HCT116 (cell line): ENCODE measurements at places on chromosomes 6 and 20. TPM values are rescaled to one million over a fixed set of nuclear protein-coding genes. Genes with fewer than 3 reads are reported as not detected.

Gene CST4
- total RNA-seq = not detected

DNA sequence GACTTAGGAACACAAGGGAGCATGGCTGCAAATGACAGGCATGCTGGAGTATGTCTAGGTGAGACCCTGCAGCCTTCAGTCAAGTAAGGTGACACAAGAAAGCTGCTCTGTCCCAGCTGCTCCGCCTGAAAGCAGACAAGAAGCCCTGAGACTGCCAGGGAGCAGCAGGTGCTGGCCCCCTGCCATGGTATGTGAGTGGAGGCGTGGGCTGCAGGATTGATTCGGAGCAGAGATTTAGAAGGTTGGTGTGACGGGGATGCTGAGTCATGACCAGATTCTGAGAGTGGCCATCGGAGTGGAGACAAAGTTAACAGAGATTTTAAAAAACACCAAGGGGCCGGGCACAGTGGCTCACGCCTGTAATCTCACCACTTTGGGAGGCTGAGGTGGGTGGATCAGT lies 17.8 kb downstream of the LRP11 start:
- no peak overlapping the region for H3K4me3 ChIP-seq
- peak overlapping the region; percentile 44 for H3K27ac ChIP-seq
- H3K4me1 ChIP-seq = peaks cover 39% of the 10 kb centered on the region

- H3K27ac ChIP-seq = no peak overlapping the region
- no peak overlapping the region for H3K4me3 ChIP-seq
- no peaks in the 10 kb centered on the region for H3K36me3 ChIP-seq
- H3K27me3 ChIP-seq = no peaks in the 10 kb centered on the region
- no peak for DNase-seq
- H3K4me1 ChIP-seq = peaks cover 8% of the 10 kb centered on the region; the same call in 1 of the 2 replicates
Observed at GRCh38 chr6:20178327-20178726, 33.9 kb downstream of the MBOAT1 start.

DNA sequence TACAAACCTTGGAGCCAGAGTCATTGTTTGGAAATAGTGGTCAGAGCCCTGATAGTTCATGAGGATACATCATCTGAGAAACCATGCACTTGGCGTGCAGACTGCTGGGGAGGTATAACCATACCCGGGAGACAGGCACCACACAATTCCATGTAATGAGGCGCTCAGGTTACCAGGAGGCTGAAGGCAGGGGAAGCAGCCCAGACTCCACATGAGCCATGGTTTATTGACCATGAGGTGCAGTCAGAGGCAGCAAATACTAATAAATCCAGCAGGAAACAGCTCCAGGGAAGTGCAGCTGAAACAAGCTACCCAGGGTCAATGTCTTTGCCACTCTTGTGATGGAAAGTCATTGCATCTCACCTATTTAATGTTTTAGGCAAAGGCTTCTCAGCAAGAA lies 156.0 kb downstream of the TBC1D7 start:
- no peak for DNase-seq
- H3K27ac ChIP-seq = no peak overlapping the region
- H3K36me3 ChIP-seq = no peaks in the 10 kb centered on the region

DNA sequence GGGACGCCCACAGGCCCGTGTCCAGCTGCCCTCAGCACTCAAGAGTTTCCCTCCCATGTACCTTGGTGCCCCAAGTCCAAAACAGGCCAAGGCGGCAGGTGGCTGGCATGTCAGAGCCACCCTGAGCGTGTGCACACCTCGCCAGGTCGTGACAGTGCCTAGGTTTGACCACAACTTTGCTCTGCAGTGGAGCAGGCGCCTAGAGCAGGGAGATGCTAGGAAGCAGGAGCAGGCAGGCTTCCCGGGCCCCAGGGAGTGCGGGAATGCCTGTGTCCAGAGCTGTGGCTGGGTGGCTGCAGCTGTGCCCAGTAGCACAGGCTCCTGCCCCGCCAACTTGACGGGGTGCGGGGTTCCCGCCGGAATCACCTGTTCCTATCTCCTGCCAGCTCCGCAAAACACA lies 380.8 kb upstream of the IMPG1 start:
- H3K4me3 ChIP-seq = no peak overlapping the region
- H3K4me1 ChIP-seq = no peaks in the 10 kb centered on the region
- H3K27ac ChIP-seq = no peak overlapping the region
- no peaks in the 10 kb centered on the region for H3K36me3 ChIP-seq
- DNase-seq = no peak

DNA sequence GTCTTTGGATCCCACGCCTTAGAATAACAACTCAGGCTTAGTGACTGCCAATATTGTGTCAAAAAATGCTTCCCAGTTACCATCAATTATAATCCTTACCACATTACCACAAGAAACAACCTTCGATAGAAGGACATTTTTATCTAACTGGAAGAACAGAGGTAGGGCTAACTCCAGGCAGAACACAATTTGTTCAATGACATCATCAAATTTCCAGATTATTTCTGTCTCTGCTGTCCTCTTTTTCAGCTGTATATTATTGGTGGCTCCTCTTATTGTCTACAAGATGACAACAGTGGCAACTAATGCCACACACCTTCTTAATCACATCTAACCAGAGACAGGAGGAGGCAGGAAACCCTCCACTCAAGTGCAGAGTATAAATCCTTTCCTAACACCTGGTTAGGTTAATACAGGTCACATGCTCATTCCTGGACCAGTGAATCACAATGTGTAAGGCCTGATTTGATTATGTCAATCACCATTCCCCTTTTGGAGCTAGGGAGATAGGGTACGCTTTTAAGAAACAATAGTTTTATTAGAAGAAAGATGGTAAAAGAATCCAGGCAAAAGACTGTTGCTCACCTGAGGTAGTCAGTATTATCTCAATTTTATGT lies 18.0 kb downstream of the KHDC1L start:
- no peak overlapping the region for H3K27ac ChIP-seq
- H3K36me3 ChIP-seq = no peaks in the 10 kb centered on the region
- H3K4me3 ChIP-seq = no peak overlapping the region
- no peak for DNase-seq
- no peaks in the 10 kb centered on the region for H3K27me3 ChIP-seq

GRCh38 chr20:49979030-49979832 lies 3.5 kb upstream of the SNAI1 start:
- no peaks in the 10 kb centered on the region for H3K27me3 ChIP-seq
- peaks cover 36% of the 10 kb centered on the region for H3K4me1 ChIP-seq
- H3K4me3 ChIP-seq = no peak overlapping the region
- DNase-seq = peak; percentile 38

Gene ZC3H12D
- total RNA-seq = 0.30 TPM

DNA sequence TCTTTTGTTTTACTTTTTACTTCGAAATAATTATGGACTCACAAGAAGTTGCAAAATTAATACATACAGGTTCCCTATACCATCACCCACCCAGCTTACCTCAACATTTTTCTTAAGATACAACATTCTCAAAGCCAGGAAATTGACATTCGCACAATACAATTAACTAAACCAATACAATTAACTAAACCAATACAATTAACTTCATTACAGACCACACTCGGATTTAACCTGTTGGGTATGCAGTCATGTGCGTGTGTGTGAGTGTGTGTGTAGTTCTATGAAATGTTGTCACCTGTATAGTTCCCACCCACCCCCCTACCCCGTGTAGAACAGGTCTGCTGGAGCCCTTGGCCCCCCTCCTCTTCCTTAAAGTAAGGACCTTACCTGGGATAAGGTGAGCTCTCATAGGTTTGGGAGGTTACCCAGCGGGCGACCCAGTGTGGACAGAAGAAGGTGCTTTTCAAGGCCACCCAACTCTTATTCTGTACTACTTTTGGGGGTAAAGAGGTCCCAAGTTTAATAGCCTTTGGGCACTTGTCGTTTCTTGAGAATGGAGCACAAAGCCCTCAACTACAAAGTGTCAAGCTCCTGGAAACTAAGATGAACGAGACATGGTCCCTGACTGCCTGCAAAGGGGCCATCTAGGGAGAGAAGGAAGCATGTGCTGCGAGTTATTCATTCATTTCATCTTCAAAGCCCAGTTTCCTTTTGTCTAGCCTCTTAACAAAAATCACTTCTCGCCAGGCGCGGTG lies 544 bp upstream of the STK38 start:
- peaks cover 9% of the 10 kb centered on the region; the same call in 1 of the 2 replicates for H3K4me1 ChIP-seq
- H3K27me3 ChIP-seq = no peaks in the 10 kb centered on the region
- DNase-seq = no peak
- peak overlapping the region; percentile 73 for H3K4me3 ChIP-seq
- peaks cover 5% of the 10 kb centered on the region; the same call in 1 of the 2 replicates for H3K36me3 ChIP-seq
- H3K27ac ChIP-seq = no peak overlapping the region

DNA sequence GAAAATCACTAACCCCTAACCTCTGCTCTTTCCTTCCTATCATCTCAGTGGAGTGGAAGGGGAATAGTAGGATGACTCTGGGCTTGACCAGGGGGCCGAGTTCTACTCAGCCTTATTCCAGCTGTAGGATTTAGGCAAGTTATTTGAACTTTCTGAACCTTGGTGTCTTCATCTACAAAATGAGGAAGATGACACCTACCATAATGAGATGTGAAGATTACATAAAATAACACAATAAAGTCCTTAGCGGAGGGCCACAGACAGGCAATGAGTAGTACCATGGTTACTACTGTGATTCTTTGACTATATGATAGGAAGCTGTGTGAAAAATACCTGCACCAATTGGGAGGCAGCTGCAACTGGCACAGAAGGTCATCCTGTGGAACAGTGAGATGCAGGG lies 53.6 kb upstream of the PIM1 start:
- H3K4me1 ChIP-seq = no peaks in the 10 kb centered on the region; the same call in 1 of the 2 replicates
- no peaks in the 10 kb centered on the region for H3K36me3 ChIP-seq
- DNase-seq = no peak
- H3K27ac ChIP-seq = no peak overlapping the region

Gene XKR7
- total RNA-seq = not detected

Gene TGM3
- total RNA-seq = not detected

- H3K4me1 ChIP-seq = peaks cover 5% of the 10 kb centered on the region
- no peak overlapping the region for H3K4me3 ChIP-seq
- no peak overlapping the region for H3K27ac ChIP-seq
- H3K27me3 ChIP-seq = no peaks in the 10 kb centered on the region
- no peaks in the 10 kb centered on the region for H3K36me3 ChIP-seq
Observed at GRCh38 chr6:142952614-142953013, 7.6 kb upstream of the HIVEP2 start.

- DNase-seq = no peak
- no peaks in the 10 kb centered on the region for H3K36me3 ChIP-seq
- no peak overlapping the region for H3K27ac ChIP-seq
- no peak overlapping the region for H3K4me3 ChIP-seq
- peaks cover 32% of the 10 kb centered on the region for H3K27me3 ChIP-seq
Observed at GRCh38 chr6:123804014-123804786, 535 bp downstream of the NKAIN2 start.

DNA sequence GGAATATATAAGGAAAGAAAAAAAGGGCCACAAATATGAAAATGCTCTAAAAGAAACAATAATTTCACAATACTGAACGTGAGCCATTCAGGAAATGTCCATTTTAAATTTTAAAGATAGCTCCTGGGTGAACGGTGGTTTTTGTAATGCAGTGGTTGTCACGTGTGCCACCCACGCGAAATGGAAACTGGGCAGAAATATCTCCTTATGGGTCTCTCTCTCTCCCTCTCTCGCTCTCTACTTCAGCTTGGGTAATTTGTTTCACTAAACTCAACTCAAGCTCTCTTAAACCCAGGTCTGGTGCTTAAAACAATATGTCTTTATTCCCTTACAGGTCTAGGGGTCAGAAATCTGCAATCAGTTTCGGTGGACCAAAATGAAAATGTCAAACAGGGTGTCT lies 150.8 kb downstream of the OR2B2 start:
- peaks cover 17% of the 10 kb centered on the region for H3K4me1 ChIP-seq
- no peak overlapping the region for H3K4me3 ChIP-seq
- no peaks in the 10 kb centered on the region for H3K27me3 ChIP-seq
- DNase-seq = no peak

DNA sequence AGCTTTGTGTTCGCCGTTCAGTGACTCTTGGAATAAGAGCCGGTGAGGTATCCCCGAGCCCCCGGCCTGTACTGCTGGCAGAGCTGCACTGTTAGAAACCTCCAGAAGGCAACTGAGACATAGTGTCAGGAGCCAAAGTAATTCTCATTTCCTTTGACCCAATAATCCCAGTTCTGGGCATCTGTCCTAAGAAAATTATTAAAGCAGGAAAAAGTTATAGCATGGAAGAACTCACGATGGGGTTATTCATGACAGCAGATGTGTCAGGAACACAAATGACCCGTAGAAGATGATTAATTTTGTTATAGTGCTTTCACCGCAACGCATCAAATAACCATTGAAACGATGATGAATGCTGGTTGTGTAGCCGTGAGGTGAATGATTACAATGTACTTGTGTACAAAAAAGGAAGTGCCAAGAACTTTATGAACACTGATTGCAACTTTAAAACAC lies 20.3 kb downstream of the CYP21A2 start:
- no peak overlapping the region for H3K27ac ChIP-seq
- DNase-seq = no peak
- H3K36me3 ChIP-seq = no peaks in the 10 kb centered on the region
- no peaks in the 10 kb centered on the region for H3K27me3 ChIP-seq
- H3K4me1 ChIP-seq = no peaks in the 10 kb centered on the region

- H3K4me1 ChIP-seq = no peaks in the 10 kb centered on the region
- H3K27ac ChIP-seq = no peak overlapping the region
- no peaks in the 10 kb centered on the region for H3K27me3 ChIP-seq
- no peak for DNase-seq
- no peak overlapping the region for H3K4me3 ChIP-seq
Observed at GRCh38 chr6:35230950-35231349, 17.2 kb downstream of the SCUBE3 start.

GRCh38 chr6:97312241-97312640 lies 29.2 kb upstream of the MMS22L start:
- H3K4me3 ChIP-seq = no peak overlapping the region
- no peaks in the 10 kb centered on the region for H3K27me3 ChIP-seq
- DNase-seq = no peak
- H3K27ac ChIP-seq = no peak overlapping the region
- H3K36me3 ChIP-seq = no peaks in the 10 kb centered on the region

Gene TCF15
- not detected for total RNA-seq

- H3K27ac ChIP-seq = peak overlapping the region; percentile 40; the same call in 1 of the 2 replicates
- H3K27me3 ChIP-seq = no peaks in the 10 kb centered on the region
- DNase-seq = peak; percentile 64
- no peaks in the 10 kb centered on the region for H3K36me3 ChIP-seq
- H3K4me3 ChIP-seq = peak overlapping the region; percentile 27
Observed at GRCh38 chr6:134908906-134909516, 40.9 kb downstream of the ALDH8A1 start.

Gene CCN2
- total RNA-seq = 3.1 TPM

DNA sequence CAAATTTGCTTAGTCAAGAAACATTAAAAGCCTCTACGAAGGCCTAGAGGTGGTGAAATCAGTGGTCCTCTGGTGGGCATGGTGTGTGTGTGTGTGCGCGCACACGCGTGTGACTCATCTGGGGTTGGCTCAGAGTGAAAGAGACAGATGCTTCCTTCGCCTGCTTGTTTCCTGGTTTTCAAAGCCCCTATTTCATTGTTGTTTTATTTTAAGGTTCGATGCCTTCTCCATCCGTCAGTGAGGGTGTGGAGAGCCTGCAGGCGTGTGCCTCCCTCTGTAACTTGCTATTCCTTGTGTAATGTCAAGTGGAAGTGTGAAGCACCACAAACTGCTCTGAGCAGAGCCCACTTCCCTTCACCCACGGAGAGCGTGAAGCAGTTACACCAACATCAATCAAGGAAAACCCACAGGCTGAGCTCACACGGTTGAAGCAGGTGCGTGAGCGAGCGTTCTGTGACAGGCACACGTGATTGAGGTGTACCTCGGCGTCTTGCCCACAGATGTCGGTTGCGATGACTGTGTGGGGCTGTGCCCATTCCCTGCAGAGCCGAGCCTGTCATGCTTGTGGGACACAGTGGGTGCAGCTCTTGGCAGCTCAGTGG lies 233.9 kb downstream of the PRL start:
- H3K36me3 ChIP-seq = no peaks in the 10 kb centered on the region
- no peak for DNase-seq
- H3K4me1 ChIP-seq = no peaks in the 10 kb centered on the region
- H3K27me3 ChIP-seq = no peaks in the 10 kb centered on the region
